ENCODE measurements at places on chromosomes 1 and 21. TPM values are rescaled to one million over a fixed set of nuclear protein-coding genes. Genes with fewer than 3 reads are reported as not detected.

DNA sequence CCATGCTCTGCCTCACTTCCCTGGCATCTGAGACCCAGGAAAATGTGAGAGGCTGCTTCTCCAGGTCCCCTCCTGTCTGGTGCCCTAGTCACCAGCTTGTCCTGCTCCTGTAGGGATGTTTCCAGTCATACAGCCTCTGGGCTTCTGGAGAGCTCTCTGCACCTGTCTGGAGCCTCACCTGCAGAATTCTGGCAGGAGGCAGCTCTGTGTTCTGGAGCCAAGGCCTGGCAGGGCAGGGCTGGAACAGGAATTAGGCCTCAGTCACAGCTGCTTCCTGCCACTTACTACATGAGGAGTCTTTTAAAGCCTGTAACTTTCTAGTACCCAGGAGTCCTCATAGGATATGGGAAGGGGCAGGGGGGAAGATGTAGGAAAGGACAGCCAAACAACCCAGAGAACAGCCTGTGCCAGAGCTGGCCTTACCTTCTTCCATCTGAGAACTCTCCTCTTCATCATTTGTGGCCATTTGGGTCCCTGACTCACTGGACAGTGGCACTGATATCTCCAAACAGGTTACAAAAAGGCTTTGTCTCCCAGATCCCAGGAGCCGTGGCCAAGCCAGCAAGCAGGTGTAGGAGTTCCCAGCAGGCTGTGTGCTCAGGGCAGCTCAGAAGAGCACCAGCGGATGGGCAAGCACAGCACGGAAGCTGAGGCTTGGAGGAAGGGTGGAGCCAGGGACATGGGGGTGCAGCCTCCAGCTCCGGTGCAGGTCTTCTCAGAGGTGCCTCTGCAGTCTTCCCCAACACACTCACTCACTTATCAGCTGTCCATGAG, 31.4 kb upstream of the ARTN start:
- no peak for DNase-seq

DNA sequence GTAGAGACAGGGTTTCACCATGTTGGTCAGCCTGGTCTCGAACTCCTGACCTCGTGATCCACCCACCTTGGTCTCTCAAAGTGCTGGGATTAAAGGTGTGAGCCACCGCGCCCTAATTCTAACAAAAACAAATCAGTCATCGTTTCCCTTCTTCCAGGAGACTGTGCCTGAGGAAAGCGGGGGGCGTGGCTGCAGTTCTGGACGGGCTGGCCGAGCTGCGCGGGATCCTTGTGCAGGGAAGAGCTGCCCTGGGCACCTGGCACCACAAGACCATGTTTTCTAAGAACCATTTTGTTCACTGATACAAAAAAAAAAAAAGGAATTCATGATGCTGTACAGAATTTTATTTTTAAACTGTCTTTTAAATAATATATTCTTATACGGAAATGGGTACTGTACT, 104.2 kb downstream of the WDR4 start:
- DNase-seq: no peak

DNA sequence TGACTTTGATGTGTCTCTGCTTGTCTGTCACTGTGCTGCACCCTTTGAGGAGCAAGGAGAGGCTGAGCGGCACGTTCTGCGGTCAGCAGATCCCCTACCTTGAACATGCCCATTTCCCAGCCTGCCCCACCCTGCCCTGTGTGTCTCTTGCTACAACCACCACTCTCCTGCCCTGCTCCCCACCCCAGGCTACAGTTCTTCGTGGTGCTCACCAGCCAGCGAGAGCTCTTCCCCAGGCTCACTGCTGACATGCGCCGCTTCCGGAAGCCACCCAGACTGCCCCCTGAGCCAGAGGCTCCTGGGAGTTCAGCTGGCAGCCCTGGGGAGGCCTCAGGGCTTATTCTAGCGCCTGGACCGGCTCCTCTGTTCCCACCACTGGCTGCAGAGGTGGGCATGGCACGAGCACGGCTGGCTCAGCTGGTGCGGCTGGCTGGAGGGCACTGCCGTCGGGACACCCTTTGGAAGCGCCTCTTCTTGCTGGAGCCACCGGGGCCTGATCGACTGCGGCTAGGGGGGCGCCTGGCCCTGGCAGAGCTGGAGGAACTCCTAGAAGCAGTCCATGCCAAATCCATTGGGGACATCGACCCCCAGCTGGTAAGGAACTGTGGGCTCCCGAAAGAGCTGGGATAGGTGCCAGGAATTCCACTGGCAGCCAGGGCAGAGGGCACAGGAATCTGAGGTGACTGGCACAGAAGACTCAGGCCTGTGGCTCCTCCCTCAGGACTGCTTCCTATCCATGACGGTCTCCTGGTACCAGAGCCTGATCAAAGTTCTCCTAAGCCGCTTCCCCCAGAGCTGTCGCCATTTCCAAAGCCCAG, 5.6 kb downstream of the HYI start:
- no peak for DNase-seq

DNA sequence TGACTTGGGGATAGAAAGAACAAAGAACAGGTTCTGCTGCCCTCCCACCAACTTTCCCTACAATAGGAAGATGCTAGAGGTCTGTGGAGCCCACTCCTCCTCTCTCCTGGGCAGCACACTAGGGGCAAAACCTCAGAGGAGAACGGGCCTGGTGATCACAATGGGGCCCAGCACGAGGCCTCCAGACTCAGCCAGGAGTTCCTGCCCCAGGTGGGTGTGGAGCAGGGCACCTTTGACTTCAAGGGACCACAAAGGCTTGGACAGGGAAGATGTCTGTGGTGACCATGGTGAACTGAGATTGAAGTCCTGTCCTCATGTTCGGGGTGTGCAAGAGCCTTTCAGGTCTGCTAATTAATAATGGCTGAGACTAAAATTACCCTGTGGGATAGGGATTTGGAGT, 88.8 kb downstream of the LAMC2 start:
- no peak for DNase-seq

SPRR2B gene
- total RNA-seq: not detected

GPR37L1 gene
- not detected for total RNA-seq

A3GALT2 gene
- total RNA-seq: not detected
